Stimulated activated naive CD4-positive, alpha-beta T cell (primary cell): ENCODE measurements at places on chromosomes 3 and 15.

GRCh38 chr15:49370782-49371181 is 52.3 kb upstream of the FGF7 start:
- no peak for DNase-seq

DNA sequence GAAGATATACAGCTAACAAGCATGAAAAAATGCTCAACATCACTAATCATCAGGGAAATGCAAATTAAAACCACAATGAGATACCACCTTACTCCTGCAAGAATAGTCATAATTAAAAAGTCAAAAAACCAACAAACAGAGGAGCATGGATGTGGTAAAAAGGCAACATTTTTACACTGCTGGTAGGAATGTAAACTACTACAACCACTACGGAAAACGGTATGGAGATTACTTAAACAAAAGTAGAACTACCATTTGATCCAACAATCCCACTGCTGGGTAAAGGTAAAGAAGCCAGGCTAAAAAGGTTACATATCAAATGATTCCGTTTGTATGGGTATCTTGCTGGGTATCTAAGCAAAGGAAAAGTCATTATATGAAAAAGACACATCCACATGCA is 53.8 kb downstream of the STAG1 start:
- DNase-seq: no peak

- no peak for DNase-seq
Measured at GRCh38 chr3:105610473-105610872, 243.8 kb downstream of the ALCAM start.

DNA sequence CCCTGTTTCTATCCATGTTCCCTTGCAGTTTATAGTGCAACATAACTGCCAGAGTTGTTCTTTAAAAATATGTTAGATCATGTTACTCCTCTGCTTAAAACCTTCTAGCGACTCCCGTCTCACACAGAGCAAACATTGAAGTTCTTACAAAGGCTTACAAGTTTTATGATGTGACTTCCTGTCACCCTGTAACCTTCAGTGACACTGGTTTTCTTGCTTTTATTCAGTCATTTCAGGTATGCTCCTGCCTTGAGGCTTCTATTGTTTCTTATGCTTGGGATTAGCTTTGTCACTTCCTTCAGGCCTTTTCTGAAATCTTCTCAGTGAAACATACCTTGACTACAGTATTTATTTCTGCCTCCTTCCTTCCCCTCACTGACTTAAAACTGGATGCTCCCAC is 252.1 kb downstream of the DOCK3 start:
- DNase-seq: no peak

GRCh38 chr15:58931987-58932588 is 1.4 kb downstream of the SLTM start:
- DNase-seq: no peak

DNA sequence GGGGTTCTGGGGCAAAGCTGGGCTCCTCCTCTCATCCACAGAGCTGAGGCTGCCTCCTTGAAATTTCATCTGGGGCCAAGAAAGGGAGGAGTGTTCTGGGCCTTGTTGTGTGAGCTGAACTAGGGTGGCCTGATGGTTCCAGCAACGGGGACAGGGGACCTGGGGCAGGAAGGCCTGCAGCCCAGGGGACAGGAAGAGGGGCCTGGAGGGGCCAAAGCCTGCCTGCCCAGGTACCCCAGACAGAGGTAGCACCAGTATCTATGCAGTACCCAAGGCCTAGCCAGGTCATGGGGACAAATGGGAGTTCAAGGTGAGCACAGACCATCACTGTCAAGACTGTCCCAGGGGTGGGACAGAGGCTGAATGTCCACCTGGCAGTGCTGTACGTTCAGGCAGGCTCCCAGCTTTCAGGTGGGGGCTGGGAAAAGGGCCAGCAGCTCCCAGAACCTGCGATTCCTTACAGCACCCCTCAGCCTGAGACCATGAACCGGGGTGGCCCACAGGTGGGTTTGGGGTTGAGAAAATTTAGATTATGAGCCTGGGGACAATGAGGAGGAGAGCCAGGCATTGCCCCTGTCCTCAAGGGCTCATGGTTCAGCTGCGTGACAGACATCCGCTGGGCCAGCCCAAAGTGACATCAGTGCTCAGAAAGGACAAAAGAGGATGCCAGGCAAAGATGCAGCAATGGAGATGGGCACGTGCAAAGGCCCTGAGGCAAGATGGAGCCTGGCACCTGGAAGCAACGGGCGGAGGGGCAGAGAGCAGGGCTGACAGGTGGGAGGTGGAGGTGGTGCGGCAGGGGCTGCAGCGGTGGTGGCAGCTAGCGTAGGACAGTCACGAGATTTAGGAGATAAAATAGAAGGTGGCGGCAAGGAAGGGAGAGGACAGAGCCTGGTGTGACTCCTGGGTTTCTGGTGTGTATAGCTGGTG is 28.0 kb downstream of the PSTPIP1 start:
- no peak for DNase-seq

- DNase-seq: peak; percentile 45
Measured at GRCh38 chr3:37974121-37975083, 16.2 kb upstream of the VILL start.

DNA sequence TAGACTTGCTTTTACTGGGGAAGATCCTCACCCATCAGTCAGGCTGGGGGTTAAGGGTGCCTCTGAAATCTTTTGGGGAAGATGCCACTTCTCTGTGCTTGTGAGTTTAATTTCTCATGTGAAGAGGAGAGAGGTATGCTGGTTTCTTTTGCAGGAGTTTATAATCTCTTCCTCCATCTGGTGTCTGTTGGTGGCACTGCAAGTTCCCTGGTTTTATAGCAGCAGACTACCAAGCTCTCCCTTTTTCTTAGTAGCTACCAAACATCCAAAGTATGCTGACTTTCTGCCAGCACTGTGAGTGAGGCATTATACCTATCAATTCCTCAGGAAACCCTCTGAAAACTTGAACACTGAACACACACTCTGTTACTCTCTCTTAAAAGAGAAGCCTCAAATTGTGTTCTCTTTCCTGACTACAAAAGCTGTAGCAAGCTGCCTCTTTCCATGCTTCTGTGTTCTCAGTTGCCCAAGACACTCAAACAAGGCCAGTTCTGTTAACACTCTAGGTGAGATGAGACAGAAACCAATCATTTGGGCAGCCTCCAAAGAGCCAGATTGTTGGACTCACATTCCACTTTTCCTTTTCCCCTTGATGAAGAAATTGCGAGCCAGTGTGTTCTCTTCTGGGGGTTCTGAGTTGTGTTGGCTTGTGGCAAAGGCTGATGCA is 299.5 kb downstream of the GAP43 start:
- no peak for DNase-seq
